Activated naive CD4-positive, alpha-beta T cell treated with Interleukin-2 at 50 U/mL for 16 hours (primary cell): ENCODE measurements at places on chromosomes 7 and 10.
A peak's percentile ranks its signal among the peaks of the same experiment; 100 is the strongest.

DNA sequence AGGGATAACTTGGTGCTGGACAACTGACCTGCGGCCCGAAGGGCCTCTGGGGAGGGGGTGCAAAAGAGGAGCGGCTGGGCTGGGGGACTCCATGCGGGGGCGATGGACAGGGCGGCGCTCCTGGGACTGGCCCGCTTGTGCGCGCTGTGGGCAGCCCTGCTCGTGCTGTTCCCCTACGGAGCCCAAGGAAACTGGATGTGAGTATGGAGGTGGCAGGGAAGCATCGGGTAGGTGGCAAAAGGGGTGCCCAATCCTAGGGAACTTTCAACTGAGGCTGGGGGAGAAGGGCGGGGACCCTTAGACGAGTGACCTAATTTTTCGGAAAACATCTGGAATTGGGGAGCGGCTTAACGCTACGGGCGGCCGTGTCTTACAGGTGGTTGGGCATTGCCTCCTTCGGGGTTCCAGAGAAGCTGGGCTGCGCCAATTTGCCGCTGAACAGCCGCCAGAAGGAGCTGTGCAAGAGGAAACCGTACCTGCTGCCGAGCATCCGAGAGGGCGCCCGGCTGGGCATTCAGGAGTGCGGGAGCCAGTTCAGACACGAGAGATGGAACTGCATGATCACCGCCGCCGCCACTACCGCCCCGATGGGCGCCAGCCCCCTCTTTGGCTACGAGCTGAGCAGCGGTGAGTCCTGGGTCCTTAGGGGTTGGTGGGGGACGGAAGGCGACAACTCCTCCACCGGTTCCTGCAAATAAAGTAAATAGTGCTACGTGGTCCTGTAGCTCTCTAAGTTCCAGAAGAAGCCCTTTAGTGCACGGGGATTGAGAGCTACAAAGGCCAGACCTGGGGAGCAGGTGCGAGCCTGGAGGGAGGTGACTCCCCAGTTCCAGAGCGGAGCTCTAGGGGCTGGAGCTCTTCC lies 622 bp downstream of the WNT16 start:
- no peak for DNase-seq

DNA sequence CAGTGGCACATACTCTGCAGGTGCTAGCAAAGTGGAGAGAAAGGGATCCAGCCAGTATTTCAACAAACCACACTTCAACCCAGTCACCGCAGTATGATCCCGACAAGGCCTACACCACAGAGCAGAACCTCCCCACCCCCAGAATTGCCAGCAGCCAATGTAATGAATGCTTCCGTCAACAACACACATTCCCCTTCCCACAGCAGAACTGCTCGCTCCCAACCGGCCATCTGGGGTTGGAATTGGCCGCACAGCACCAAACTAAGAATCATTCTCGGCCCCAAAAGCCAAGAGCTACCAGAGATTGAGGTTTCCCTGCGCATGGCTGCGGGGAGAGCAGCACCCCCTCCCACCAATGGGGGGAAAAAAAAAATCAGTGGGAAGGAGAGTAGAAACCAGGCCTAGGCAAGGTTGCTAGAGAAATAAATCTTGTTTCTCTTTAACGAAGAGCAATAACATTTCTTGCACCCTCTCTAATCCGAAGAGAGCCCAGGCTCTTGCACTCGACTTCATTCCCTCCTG lies 1.1 kb downstream of the WASL start:
- DNase-seq, result peak; percentile 25

- no peak for DNase-seq
These were observed 658 bp downstream of the DMBT1 start for GRCh38 chr10:122561212-122561611.

GRCh38 chr7:1227814-1228544 lies 4.7 kb upstream of the UNCX start:
- no peak for DNase-seq

DNA sequence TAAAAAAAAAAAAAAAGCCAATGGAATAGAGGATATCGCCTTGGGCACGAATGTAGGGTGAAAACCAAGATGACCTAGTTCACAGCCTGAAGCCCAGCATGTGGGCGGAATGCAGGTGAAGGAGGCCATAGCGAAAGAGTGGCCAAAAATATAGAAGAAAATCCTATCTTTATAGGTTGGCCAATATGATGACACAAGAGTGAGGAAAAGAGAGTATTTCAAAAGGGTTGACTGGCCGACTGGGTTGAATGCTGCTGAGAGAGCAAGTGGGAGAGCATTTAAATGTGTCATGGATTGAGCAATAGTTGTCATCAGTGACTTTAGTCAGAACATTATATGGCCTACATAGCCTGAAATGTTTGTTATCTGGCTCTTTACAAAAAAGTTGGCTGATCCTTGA lies 17.2 kb upstream of the GLI3 start:
- DNase-seq, result no peak

- no peak for DNase-seq
These were observed at the start of gene SAMD9L for GRCh38 chr7:93148144-93148543. Gene SAMD9L, minus strand, starts transcription at chr7:93148385. Its CDS starts 12,414 bp downstream, at chr7:93135971.
